ENCODE measurements at places on chromosomes 6 and 20. TPM values are rescaled to one million over a fixed set of nuclear protein-coding genes. Genes with fewer than 3 reads are reported as not detected.

Gene SOBP
- polyA plus RNA-seq, result 1.5 TPM

Gene NANP
- polyA plus RNA-seq, result 2.1 TPM

Gene PSMB8
- polyA plus RNA-seq, result 288 TPM

Gene UST
- 9.1 TPM for polyA plus RNA-seq

Gene ISM1
- polyA plus RNA-seq, result 0.46 TPM

Gene ARMH2
- 1.0 TPM for polyA plus RNA-seq

Gene RSPO3
- 3.6 TPM for polyA plus RNA-seq

Gene FBXL4
- polyA plus RNA-seq, result 2.7 TPM

All from spleen (tissue), 13 donors.